ENCODE measurements at places on chromosomes 16 and 17.

- DNase-seq, result no peak
Measured at GRCh38 chr17:21029036-21029435, 13.8 kb downstream of the USP22 start.

- peak; percentile 78 for DNase-seq
Measured at GRCh38 chr17:32927724-32928585, at the start of gene TMEM98. Gene TMEM98, plus strand, starts transcription at chr17:32928153. Its CDS starts 3,376 bp downstream, at chr17:32931529.

- DNase-seq, result no peak
Measured at GRCh38 chr17:21059761-21060160, 16.9 kb upstream of the USP22 start.

DNA sequence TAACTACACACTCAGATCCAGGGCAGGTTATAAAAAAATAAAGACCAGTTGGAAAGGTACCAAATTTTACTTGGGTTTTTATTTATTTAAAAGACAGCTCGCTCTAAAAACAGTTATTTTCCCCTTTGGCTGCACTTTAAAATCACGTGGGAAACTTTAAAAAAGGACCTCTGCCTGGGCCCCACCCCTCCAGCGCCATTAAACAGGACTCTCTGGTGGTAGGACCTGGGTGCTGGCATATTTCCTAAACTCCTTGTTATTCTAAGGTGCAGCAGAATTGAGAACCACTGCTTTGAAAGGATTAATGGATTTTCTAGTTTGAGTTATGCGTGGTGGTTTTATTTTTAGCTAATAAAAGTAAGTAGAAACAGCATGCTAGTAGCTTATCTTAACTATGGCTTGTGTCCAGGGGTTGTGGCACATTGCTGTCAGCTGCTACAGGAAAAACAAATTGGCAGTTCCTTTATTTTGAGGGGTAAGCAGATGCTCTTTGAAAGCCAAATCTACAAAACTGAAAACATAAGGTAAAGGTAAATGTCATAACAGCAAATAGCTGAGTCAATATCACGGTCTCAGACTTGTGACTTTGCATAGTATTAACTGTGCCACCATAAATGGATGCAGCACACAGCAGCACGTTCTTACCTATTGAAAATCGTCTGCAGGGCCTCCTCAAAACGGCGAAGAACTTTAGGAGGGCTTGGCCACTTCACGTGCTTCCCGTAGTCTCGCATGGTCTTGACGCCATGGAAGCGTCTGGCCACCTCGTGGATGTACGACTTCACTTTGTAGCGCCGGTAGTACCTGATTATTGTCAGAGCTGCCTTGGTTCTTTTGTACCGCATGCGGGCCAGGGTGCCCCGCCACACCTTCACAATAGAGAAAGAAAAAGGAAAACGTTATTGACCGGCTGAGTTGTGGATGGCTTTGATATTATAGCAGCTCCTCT lies 172.0 kb downstream of the CDK5R1 start:
- no peak for DNase-seq

- no peak for DNase-seq
Measured at GRCh38 chr17:879546-880442, 97.6 kb downstream of the MRM3 start.

GRCh38 chr17:4941319-4941610 lies 1.2 kb downstream of the RNF167 start:
- no peak for DNase-seq

DNA sequence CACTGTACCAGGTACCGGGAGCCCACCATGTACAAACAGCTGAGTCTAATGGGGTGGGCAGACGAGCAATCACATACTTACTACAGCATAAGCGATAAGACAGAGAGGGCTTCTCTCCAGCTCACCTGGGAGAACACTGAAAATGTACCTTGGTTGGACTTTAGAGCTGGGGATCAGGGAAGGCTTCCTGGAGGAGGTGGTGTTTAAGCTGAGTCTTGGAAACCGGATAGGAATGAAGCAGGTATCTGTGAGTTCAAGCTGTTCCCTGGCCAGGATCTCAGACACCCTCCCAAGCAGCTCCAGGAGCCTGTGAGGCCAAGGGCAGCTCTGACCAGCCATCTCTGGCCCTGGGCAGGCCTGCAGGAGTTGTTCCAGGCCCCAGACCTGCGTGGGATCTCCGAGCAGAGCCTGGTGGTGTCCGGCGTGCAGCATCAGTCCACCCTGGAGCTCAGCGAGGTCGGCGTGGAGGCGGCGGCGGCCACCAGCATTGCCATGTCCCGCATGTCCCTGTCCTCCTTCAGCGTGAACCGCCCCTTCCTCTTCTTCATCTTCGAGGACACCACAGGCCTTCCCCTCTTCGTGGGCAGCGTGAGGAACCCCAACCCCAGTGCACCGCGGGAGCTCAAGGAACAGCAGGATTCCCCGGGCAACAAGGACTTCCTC lies 8.0 kb upstream of the SERPINF1 start:
- no peak for DNase-seq

GRCh38 chr16:57808589-57809228 lies 6.4 kb upstream of the KIFC3 start:
- no peak for DNase-seq

DNA sequence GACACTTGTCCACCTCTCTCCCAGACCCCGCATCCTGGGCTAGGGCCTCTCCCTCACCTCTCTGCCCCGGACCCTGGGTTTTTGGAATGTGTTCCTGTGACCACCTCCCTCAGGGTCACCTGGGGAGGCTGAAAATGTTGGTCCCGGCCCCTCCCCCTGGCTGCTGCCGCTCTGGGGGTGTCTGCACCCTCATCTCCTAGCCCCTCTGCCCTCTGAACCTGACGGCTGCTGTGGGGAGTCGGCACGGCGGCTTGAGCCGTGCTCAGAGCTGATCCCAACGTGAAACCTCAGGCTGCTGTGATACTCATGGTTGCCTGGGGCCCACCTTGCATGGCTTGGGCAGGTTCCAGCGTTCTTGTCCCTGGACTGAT lies 42.8 kb downstream of the ADCY7 start:
- peak; percentile 62 for DNase-seq

DNA sequence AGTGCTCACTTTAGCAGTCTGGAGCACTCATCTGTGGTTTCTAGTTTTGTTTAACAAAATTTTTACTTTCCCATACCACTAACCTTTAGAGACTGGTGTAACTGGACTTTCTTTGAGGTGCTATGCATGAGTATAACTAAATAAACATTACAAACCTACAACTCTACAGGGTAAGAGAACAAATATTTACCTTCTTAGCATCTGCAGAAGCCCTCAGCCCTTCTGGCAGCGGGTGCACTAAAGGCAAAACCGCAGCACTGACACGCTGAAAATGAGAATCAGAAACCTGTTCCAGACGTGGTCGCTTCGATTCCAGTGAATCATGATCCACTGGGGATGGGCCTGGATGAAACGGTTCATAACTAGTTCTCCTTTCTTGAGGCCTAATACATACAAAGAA lies 43.7 kb downstream of the NCOR1 start:
- DNase-seq, result no peak

GRCh38 chr16:59161679-59162078 lies 427.6 kb upstream of the GOT2 start:
- DNase-seq, result no peak

- peak; percentile 20 for DNase-seq
Measured at GRCh38 chr17:8700546-8700945, 44.1 kb downstream of the CCDC42 start.

DNA sequence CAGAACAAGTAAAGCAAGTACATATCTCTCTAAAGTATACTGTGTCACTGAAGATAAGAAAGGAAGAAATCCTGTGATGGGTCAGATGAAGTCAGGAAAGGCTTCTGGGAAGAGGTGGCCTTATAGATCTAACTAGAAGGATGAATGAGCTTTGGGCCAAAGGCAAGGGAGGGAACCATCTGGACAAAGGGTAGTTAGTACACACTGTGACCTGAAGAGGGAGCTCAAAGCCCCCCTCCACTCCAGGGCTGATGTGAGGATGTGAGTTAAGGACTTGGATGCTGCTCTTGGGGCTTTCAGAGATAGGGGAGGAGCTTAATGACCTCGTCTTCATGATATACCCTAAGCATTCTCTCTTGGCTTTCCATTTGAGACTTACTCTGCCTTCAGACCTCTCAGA lies 185.3 kb upstream of the CACNG3 start:
- DNase-seq, result no peak

DNA sequence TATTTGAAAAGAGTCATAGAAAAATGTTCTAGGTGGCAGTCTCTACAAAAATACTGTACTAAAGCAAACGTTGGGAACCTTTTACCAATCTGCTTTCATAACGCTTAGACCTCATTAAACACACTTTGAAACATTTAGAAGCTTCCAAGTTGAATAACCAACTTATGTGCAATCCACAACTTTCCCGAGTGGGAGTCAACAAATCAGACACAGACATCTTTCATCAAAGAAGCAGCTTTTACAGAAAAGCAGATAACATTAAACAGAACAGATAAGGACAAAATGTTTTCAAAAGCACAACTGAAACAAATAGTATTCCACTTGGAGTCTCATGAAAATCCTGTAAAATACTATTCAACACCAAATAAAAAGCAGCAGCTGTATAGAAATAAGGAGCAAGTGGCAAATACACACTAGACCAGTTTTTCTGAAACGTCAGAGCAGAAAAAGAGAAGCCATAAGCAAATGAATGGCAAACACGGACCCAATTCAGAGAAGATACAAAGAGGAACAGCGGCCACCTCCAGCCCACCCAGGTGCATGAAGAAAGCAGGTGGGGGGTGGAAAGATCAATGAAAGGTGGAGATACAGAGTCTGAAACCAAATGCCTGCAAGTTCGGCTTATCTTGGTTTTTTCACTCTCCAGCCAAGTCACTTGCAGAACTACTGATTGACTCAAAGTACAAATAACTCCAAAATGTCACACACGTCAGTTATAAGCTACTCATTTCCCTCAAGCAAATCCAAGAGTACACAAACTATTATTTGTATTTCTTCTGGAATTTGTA lies 18.4 kb upstream of the FBF1 start:
- DNase-seq, result no peak

DNA sequence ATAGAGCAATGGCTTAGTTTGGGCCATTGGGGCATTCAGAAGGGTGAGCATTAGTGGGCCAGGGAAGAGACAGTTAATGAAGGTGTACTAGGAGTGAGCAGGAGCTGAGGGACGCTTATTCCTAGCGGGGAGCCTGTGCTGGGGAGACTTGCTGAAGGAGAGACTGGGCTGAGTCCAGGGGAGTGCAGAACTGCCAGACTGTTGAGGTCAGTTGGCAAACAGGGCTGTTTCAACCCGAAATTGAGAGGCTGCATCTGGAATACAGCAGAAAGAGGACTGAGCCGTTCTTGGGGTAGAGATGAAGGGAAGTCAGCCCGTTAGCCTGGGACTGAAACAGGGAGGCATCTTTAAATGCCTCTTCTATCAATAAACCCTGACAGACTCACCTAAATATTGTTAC lies 33.2 kb downstream of the MAP2K6 start:
- no peak for DNase-seq

GRCh38 chr17:47791025-47791424 lies 30.6 kb downstream of the OSBPL7 start:
- DNase-seq, result no peak

- no peak for DNase-seq
Measured at GRCh38 chr16:2771496-2772402, 5.3 kb downstream of the ELOB start.

- no peak for DNase-seq
Measured at GRCh38 chr16:23691483-23692189, 12.9 kb downstream of the PLK1 start.

DNA sequence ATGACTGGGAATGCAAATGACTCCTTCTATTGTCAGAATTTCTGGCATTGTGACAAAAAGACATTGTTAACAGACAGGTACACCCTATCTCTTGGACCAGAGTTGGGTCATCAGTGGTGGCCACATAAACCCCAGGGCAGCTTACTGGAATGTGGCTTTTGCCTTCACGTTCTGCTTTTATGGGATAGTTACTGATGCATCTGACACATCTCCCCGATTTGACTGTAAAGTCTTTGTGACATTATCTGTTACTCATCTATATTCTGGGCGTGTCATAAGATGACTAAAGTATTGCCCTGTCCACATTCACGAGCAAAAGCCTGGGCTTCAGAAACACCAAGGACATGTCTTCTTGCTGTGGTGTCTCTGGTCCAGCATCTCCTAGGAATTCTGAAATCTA lies 18.7 kb upstream of the AQP8 start:
- no peak for DNase-seq

- DNase-seq, result no peak
Measured at GRCh38 chr16:314795-315299, 31.9 kb downstream of the PDIA2 start.

- no peak for DNase-seq
Measured at GRCh38 chr17:61594294-61594825, 3.3 kb upstream of the NACA2 start.

- DNase-seq, result no peak
Measured at GRCh38 chr16:78703936-78704335, 604.5 kb downstream of the WWOX start.

- no peak for DNase-seq
Measured at GRCh38 chr17:68161644-68162428, 86.0 kb upstream of the AMZ2 start.

DNA sequence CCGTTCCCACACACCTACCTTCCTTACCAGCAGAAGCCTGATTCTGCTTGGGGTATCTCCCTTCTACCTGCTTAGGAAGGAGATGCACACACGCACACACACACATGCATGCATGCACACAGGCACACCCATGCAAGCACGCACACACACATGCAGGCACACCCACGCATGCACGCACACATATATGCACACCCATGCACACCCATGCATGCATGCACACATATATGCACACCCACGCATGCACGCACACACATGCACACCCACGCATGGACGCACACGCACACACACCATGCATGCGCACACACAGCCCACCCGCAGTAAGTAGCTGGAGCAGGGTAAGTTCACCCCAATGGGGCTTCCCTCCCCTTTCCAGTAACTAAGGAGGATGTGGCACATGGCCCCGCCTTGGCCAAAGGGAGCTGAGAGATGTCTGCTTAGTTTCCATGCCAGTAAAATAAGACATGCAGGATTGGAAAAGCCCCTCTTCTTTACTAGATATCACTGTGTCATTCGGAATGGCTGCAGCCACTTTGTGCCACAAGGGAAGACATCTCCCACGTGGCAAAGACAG lies 33.7 kb downstream of the ADCY9 start:
- no peak for DNase-seq

DNA sequence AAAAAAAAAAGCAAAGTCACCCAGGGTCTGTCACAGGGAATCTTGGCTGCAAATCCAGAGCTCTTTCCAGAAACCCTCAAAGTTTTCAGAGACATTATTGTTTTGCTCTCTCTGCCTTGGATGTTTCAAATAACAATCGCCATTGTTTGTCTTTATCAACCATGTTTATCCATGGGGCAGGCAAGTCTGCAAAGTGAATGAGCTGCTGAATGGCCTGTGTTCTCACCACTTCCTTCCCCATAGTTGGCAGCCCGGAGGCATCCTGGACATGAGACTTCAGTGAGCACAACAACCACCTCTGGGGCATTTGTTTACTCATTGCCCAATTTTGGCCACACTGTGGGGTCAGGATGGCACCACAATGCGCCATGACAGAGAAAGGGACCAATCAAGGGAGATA lies 53.1 kb upstream of the USP7 start:
- DNase-seq, result no peak
